ENCODE measurements at places on chromosomes 3 and 15.

GRCh38 chr15:60871731-60872130 is 357.4 kb downstream of the RORA start:
- no peak for DNase-seq

DNA sequence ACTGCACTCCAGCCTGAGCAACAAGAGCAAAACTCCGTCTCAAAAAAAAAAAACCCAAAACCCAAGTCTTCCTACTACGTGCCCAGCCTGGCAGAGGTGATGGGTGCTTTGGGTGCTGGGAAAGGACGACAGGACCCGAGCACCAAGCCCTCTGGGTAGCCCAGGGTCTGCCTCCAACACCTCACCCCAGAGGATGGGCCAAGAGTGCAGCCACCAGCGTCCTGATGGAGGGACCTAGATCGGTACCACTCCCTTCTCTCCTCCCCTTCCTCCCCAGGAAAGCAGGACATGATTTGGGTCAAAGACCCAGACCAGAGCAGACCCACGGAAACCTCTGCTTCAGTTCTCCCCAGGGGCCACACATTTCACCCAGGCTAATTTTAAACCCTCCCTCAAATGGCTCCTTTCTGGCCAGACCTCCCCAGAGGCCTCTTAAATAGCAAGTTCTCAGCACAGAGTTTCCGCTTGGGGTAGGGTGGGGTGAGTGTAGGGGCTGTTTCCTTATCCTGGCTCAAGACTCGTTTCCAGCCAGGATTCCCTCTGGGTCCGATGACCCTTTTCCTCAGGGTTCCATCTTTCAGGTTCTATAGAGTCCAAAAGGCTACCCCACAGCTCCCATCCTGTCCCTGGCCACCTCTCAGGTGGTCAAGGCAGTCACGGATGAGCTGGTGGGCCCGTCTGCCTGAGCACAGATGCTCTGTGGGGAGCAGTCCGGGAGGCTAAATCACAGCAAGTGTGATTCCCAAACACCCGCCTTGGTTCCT is 20.5 kb downstream of the RBPMS2 start:
- DNase-seq = no peak

DNA sequence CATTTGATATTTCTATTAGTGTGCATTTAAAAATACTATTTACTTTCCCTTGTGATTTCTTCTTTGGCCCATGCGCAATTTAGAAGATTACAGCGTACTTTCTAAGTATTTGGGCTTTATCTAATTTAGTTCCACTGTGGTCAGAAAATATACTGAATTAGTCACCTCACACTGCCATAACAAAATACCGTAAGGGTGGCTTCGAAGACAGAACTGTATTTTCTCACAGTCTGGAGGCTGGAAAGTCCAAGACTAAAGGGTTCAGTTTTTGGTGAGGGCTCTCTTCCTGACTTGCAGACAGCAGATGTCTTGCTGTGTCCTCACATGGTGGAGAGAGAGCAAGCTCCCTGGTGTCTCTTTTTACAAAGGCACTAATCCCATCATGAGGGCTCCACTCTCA is 286.2 kb downstream of the ADAMTSL3 start:
- DNase-seq = no peak

GRCh38 chr3:11631820-11632219 is 11.9 kb downstream of the VGLL4 start:
- DNase-seq = no peak

GRCh38 chr3:89186456-89186855 is 79.0 kb downstream of the EPHA3 start:
- no peak for DNase-seq

- no peak for DNase-seq
Measured at GRCh38 chr3:107216711-107217110, 160.5 kb upstream of the CCDC54 start.

DNA sequence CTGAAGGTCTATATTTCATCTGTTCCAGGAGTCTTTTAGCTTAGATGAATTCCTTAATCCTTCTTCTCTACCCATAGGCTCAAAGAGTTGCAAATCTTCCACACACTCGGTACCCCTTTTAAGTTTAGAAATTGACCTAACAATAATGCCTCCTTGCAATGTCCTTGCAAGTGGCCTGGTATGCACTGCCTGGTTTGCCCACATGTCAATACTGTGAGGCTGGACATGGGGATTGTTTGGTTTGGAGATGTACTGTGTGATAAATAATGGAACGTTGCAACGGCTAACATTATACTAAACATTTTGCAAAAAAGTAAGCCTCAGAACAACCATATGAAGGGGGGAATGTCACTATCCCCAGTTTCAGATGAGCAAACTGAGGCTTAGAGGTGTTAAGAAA is 22.4 kb upstream of the TPM1 start:
- DNase-seq = no peak

DNA sequence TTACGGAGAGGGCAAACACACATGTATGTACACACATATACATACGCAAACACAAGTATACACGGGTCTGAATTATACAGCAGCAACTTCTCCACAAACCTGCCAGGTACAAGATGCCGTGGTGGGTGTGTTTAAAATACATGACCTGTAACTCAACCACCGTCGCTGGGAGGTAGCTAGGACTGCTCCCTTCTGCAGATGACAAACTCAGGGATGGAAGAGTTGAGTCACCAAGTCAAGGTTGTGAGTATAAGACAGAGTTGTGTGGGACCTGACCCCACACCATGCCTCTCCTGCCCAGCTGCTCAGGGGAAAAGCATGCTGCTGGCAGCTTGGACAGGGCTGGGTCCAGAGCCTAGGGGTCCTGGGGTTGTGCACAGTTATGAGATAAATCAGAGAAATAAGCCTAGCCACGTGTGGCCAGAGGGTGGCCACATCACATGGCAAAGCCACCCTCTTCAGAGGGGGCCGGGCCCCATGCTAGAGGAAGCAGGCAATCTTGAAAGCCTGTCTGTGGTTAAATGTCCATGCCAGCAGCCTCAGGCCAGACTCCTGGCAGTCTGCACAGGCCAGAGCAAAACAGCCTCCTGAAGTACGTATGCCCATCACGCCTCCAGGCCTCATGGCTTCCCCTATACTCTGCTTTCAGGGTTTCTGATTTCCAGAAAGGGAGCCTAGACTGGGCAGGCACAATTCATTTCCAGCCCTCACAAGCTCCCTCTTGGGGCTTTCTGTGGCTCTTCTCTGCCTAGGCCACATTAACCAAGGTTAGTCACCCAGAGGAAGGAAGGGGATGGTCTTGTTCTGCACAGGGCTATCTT is 107.7 kb upstream of the RPL32 start:
- DNase-seq = peak; percentile 42

- no peak for DNase-seq
Measured at GRCh38 chr15:28956491-28956890, 70.7 kb downstream of the APBA2 start.

GRCh38 chr15:56893364-56893678 is 25.1 kb upstream of the TCF12 start:
- no peak for DNase-seq

DNA sequence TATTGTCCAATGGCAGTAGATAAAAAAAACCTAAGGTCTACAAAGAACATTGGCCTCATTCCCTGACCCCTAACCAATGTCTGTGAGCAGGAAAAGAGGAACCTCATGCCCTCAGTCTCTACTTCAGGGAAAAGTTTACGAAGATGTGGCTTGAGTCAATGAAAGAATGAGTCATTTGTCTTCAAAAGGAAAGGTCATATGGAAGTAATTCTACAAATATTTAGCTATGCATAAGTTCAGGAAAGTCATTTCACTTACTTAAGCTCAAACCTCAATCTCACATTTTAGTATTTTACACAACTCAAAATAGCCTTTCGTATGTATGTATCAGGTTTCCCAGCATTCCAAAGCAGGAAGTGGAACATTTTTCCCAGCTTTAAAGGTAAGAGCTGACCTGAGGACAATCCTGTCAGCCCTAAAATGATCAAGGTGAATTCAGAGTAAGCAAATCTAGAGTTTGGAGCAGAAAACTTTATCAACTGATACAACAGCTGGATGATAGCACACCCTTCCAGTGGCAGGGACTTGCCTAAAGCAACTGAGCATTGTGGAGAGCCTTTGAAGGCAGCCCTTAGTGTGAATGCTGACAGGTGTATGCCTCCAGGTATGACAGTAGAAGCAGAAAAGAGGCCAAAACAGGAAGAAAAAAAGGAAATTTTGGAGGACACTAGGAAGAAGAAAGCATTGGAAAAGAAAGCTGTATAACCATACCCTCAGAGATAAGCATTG is 53.9 kb upstream of the ACKR4 start:
- DNase-seq = no peak

- DNase-seq = no peak
Measured at GRCh38 chr3:123767009-123767372, 117.1 kb downstream of the MYLK start.

DNA sequence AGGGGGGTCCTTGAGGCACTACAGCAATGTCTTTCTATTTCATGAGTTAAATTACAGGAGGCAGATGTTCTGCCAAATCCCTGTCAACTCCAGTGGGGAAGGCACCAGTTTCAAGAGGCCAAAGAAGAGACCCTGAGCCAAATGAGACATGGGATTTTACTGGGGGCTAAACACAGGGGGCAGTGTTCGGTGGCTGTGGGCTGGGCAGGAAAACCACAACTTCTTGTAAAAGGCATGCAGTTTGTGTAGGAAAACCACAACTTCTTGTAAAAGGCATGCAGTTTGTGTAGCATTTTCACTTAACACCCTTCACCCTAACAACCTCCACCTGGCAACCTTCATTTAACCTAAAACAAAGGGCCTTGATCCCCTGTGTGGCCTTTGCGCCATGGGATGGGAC is 61.0 kb downstream of the POLR2M start:
- DNase-seq = no peak

GRCh38 chr3:185253645-185254410 is at the start of gene EHHADH:
Gene EHHADH, minus strand, starts transcription at chr3:185254049. Its CDS starts 27 bp downstream, at chr3:185254022.
- peak; percentile 55 for DNase-seq

All from activated CD4-positive, alpha-beta T cell treated with anti-CD3 and anti-CD28 coated beads, Interleukin-2, amount 50 U/mL, for 48 hours (primary cell).